ENCODE measurements at places on chromosomes 3 and 15. TPM values are rescaled to one million over a fixed set of nuclear protein-coding genes. Genes with fewer than 3 reads are reported as not detected.

The DBR1 gene
- 16.0 TPM for total RNA-seq

The NSUN3 gene
- total RNA-seq = 8.2 TPM

The FYTTD1 gene
- total RNA-seq = 22.0 TPM

The TMEM207 gene
- total RNA-seq = not detected

The CGNL1 gene
- under 0.01 TPM for total RNA-seq

The CAPN3 gene
- 0.50 TPM for total RNA-seq
